HCT116 (cell line): ENCODE measurements at places on chromosomes 13 and 19. TPM values are rescaled to one million over a fixed set of nuclear protein-coding genes. Genes with fewer than 3 reads are reported as not detected.
A peak's percentile ranks its signal among the peaks of the same experiment; 100 is the strongest.

GRCh38 chr13:55566334-55566733, 1574.4 kb upstream of the PRR20A start:
- no peak for DNase-seq

- no peak for DNase-seq
These were observed 132.7 kb upstream of the RNF113B start for GRCh38 chr13:98309569-98310335.

- DNase-seq, result peak; percentile 89
These were observed 1.1 kb downstream of the TNNI3 start for GRCh38 chr19:55156202-55157063.

- no peak for DNase-seq
These were observed 470 bp downstream of the ZNF835 start for GRCh38 chr19:56670961-56671612.

DNA sequence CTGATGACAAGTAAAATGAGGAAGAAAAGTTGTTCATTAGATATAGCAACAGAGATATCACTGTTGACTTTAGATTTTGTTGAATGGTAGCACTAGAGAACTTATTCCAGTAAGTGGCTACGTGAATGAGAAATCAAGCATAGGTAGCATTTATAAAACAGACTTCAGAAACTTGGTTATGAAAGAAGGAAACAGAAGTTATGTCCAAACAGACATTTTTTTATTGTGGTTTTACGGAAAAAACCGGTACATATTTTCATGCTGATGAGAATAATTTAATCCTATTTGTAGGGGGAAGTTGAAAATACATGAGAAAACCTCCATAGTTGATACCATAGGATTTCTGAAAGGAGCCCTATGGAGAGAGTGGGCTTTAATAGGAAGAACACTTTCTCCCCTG, 325.7 kb upstream of the SLC10A2 start:
- no peak for DNase-seq

DNA sequence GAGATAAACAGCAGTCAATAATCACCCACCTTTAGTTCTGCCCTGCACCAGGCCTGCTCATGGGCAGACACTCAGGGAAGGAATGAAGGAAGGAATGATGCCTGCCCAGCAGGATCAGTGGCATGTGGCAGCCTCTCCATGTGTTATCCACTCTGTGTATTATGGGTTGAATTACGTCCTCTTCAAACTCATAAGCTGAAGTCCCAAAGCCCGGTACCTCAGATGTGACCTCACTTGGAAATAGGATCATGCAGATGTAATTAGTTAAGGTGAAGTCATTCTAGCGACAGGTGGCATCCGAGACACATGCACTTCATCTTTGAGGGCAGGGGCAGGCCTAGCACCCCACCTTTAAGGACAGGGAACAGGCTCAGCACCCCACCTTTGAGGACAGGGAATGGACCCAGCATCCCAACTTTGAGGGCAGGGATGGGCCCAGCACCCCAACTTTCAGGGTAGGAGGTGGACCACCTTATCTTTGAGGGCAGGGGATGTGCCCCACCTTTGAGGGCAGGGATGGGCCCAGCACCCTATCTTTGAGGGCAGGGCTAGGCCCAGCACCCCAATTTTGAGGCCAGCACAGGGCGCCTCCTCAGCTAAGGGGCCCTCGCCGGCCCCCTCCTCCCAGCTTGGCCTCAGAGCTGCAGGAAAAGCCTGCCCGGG, 127.6 kb downstream of the URI1 start:
- DNase-seq, result no peak

KIR3DL1 gene
- total RNA-seq, result not detected

ANKRD24 gene
- total RNA-seq, result 1.7 TPM
